ENCODE measurements at places on chromosomes 5 and 9.
A peak's percentile ranks its signal among the peaks of the same experiment; 100 is the strongest.

- no peak for DNase-seq
Measured at GRCh38 chr5:91283899-91284298, 99.2 kb downstream of the ARRDC3 start.

DNA sequence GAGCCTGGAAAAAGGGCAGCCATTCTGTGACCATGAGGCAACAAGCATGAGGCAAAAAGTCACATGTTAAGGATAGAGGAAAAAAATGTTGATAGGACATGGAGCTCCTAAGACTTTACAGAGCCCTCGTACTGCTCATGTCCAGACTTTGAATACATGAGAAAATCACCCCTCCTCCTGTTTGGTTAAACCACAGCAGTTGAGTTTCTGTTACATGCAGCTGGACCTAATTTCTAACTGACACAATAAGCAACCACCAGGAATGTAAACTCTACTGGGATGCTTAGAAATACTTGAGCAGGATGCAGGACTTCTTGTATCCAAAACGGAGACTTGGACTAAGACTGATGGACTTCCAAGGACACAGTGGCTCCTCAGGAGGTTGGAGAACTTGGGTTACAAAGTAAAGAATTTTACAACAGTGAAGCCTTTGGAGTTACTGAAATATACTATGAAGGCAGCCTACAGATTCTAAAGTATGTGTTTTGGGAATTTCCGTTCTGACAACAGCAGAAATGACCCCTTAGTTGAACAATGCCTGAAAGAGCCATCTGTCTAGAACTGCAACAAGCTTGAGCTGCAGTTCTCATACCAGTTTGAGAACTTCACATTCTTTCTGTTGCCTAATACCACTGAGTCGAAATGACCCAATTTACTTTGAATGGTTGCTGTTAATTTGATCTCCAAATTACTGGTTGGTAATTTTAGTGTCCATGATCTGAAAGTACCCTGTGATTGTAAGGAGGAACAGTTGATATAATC lies 268.9 kb downstream of the PIK3R1 start:
- no peak for DNase-seq

DNA sequence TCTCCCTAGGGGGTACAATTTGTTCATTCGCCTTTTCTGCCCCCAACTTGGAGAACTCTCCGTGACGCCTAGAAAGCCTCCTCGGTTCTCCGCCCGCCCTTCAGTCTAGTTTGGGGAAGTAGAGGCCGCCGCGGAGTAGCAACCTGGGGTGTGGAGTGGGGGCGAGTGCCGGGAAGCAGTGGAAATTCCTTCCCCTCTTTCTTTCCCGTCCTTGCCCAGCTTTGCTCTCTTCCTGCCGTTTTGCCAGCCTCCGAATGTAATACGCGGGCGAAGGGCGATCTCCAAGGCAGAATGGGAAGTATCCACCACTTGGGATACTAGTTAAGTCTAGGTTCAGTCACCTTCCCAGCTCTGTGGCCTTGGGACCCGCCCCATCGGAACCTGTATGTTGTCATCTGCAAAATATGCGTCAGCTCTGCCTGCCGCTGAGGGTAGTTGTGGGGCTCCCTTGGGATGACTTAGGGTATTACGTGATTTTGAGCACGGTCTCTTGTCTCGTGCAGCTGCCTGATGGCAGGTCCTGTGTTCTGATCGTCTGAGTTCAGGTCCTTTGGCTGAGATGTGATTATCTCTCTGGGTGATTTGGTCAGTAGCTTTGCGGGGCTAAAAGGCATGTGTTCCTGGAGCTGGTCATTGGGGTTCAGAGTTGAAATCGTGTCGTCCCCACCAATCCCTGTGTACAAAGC lies 724 bp downstream of the PAM start:
- peak; percentile 14 for DNase-seq

DNA sequence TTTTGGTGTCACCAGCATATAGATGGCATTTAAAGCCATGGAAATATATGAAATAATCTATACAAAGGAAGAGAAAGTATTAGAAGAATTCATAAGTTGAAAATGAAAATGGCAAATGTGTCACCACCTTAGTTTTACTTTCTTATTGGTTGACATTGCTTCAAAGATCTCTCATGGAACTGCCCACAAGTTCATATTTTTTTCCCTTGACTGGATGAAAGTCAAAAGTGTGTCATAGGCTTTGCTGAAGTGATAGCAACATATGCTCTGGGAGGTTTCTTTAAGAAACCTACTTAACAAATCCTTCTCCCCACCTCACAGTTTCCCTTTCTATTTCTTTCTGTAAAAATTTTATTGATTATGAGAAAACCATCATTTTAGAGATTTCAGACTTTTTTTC lies 127.2 kb downstream of the VPS13A start:
- no peak for DNase-seq

DNA sequence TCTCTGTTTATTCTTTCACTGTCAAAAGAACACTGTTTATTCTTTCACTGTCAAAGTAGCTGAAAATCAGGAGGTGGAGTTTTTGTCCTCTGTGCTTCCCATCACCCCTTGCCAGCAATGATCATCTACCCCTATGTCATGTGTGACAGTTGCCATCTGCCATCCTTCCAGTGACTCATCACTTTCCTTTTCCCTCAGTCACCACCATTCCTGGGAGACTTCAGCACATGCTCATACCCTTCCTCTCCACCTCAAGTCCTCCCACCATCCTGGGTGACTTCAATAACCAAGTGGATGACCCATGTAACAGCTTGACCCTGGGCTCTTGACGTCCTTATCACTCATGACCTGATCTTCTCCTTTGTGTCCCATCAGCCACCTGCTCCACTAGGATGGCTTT lies 43.3 kb upstream of the RASEF start:
- DNase-seq: no peak

DNA sequence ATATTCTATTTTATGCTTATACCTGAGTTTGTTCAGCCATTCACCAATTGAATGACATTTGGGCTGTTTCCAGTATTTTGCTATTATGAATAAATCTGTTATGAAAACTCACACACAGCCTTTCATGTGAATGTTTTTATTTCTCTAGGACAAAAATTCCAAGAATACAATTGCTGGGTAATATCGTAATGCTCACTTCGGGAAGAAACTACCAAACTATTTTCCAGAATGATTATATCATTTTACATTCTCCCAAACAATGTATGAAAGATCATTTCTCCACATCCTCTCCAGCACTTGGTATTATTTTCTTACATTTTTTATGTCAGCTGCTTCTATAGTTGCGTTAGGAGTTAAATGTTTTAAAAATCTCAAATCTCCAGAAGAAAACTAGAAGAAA lies 58.3 kb upstream of the LHFPL2 start:
- DNase-seq: no peak

- no peak for DNase-seq
Measured at GRCh38 chr5:20023686-20024180, 35.7 kb upstream of the CDH18 start.

- no peak for DNase-seq
Measured at GRCh38 chr5:424301-425110, 18.5 kb upstream of the EXOC3 start.

- DNase-seq: no peak
Measured at GRCh38 chr9:1918622-1919021, 96.5 kb upstream of the SMARCA2 start.

GRCh38 chr9:20335668-20336332 lies 286.5 kb downstream of the MLLT3 start:
- no peak for DNase-seq

- no peak for DNase-seq
Measured at GRCh38 chr9:21121079-21121478, 20.6 kb downstream of the IFNW1 start.

- DNase-seq: no peak
Measured at GRCh38 chr5:68708156-68708841, 385.5 kb upstream of the SLC30A5 start.

- DNase-seq: no peak
Measured at GRCh38 chr5:10467281-10468198, 25.9 kb downstream of the ROPN1L start.

GRCh38 chr5:96254980-96255691 lies 177.9 kb downstream of the PCSK1 start:
- no peak for DNase-seq

GRCh38 chr5:135008981-135009735 lies 24.9 kb downstream of the PITX1 start:
- no peak for DNase-seq

GRCh38 chr5:51895834-51896233 lies 512.6 kb downstream of the ISL1 start:
- no peak for DNase-seq

- no peak for DNase-seq
Measured at GRCh38 chr9:23532282-23532681, 293.8 kb downstream of the ELAVL2 start.

GRCh38 chr9:135980926-135981630 lies 19.9 kb upstream of the UBAC1 start:
- DNase-seq: no peak

GRCh38 chr5:104412649-104413240 lies 850.2 kb upstream of the NUDT12 start:
- no peak for DNase-seq

DNA sequence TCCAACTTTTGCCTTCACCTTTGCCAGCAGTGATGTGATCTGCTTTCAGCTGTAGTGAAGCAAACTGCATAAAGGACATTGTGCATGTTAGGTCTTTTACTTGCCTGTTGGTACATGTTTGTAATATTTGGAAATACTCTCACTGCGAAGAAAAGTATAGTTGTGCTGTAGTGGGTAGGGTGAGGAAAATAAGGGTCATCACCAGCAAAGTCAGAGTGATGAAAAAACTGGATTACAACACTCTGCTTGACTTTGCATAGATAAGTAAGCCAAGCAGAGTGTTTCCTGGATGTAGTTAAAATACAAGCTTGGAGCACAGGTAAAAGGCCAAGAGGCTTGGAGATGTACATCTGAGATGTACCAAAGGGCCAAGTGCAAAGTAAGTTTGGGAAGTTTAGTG lies 16.7 kb downstream of the TGFBR1 start:
- DNase-seq: no peak

All from SIG-M5 (cell line).